ENCODE measurements at places on chromosomes 6 and 20.

DNA sequence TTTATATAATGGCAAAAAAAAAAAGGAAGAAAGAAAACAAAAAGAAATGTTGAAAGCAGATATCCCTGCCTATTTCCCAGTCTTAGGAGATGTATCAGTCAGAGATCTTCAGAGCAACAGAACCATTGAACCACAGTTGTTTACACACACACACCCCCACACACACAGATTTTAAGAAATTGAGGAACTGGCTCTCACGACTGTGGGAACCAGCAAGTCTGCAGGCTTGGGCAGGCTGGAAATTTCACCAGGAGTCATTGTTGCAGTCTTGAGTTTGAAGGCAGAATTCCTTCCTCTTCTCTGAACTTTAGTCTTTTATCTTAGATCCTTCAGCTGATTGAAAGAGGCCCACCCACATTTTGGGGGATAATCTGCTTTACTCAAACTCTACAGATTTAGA is 380.9 kb downstream of the CDKAL1 start:
- no peak for DNase-seq

DNA sequence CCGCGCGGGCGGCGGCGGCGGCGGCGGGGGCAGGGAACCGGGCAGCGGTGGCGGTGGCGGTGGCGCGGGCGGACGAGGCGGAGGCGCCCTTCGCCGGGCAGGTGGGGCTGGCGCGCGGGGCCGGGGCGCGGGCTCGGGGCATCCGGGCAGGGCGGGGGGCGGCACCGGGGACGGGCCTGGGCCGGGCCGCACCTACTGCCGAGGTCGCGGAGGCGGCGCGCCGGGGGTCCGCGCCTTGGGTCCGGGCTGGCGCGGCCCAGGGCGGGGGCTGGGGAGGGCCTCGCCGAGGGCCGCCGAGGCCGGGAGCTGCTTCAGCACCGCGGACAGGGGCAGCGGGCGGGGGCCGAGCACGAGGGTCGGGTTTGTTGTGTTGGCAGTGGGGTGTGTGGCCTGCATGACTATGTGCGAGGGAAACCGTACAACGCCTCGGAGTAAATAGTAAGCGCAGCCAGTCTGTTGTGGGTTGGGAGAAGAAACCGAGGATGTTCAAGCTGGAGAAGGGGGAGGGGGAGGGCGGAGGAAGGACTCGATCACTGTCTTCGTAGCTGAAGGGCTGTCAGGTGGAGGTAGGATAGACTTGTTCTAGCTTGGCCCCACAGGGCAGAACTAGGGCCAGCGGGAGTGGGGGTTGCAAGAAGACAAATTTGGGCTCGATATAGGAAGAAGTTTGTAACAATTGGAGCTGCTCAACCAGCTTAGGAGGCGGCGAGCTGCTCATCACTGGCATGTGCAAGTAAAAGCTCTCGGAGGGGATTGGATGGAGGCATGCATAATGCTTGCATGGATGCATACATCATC is 593 bp downstream of the MMP24 start:
- DNase-seq: peak; percentile 13

- no peak for DNase-seq
These were observed 2.4 kb downstream of the HEBP2 start for GRCh38 chr6:138406443-138406842.

- DNase-seq: no peak
These were observed 5.3 kb upstream of the UBD start for GRCh38 chr6:29564875-29565274.

DNA sequence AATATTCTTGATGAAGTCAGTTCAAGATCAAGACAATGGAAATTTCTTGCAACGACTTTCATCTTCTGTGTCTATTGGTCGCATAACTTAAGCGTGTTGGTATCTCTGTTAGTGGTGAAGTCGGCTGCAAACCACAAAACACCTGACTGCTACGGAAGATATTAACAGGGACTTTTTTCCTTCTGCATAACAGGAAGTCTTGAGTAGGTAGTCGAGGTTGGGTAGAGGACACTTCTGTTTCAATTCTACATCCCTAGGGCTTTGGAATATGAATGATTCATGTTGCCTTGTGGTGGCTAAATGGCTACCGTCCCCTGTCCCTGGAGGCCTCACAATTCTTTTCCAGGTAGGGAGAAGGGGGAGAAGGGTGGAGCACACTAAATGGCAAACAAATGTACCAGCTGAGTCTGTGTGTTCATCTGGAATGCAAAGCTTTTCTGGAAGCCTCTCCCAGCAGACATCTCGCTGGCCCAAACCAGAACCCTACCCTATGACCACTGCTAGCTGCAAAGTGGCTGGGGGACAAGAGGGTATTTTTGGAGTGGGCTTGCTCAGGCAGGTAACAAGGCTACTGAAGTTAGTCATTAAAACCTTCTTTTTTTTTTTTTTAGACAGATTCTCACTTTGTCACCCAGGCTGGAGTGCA is 34.6 kb upstream of the NKX2-2 start:
- DNase-seq: no peak

- no peak for DNase-seq
These were observed 19.9 kb upstream of the MYT1 start for GRCh38 chr20:64144144-64144912.

DNA sequence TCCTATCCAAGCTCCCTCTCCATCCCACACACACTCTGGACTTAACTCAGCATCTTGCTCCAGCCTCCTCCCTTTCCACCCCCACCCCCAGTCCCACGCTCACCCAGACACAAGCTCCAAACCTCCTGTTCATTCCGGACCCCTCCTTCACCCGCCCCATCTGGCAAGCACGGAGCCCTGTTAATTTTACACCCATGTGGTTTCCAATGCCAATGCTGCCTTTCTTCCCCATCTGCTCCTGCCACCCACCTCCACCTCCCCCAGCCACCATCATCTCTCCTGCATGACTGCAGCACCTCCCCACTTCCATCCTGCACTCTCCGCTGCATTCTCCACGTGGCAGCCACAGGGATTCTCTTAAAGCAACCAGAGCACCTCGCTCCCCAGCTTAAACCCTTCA is 9.9 kb upstream of the CDK5RAP1 start:
- DNase-seq: no peak

DNA sequence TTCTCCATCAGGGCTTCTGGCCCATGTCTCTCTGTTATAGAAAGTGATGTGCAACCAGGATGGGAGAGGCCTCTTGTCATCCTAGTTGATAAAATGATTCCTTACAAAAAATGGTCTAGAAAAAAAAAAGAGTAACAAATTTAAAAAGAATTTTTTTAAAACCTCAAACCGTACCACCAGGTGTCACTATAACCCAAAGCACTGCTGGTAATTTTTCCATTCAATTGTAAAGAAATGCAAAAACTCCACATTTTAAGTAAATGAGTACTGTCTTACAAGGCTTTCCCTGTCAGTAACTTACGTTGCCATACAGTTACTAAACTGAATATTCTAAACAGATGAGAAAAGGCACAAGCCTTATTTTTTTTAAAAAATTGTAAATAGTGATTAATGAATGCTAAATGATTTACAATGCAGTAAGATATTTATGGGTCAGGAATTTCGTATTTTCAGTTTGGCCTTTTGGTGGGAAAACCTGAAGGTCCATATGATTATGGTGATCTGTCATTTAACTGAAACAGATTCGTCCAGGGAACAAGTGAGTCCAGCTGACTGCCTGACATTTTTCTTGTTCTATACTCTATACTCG is 95.4 kb downstream of the OGFRL1 start:
- DNase-seq: peak; percentile 64

GRCh38 chr6:164690702-164691500 is 618.5 kb downstream of the C6orf118 start:
- DNase-seq: no peak

DNA sequence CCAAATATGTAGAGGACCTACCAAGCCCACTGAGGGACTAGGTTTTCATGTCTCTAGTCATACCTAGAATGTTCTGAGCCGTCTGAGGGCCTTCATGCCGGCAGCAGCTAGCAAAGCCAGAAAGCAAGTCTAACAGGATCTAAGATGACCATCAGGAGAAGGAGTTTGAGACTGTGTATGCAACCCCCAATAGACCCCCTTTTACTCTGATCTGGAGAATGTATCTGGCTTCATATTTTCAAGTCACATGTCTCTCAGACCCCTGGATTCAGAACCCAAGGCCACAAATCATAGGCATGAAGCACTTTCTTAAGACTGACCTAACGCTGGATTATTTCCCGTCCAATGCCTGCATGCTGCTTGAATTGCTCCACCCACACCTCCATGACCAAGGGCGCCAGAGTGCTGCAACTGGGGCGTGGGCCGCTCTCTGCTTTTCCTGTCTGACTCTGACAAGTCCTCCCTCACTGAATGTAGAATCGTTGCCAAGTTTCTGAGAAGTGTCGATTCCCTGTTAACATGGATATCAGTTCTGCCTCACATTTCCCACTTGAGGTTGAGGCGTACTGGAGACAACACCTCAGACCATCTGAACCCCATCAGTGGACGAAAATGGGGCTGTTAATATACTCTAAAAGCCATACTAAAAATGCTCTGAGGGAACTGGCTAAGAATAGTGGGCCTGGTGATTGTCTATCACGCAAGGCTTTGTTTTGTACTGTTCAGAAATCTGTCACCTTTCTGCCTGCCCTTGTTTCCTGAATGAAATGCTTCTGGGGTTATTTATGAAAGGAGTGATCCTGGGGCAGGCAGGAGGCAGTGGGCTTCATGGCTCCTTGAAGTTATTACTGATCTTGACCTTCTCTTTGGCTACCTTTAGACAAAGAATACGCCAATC is 23.9 kb upstream of the ASXL1 start:
- DNase-seq: no peak

GRCh38 chr6:11922901-11923300 is 89.2 kb upstream of the HIVEP1 start:
- DNase-seq: no peak

DNA sequence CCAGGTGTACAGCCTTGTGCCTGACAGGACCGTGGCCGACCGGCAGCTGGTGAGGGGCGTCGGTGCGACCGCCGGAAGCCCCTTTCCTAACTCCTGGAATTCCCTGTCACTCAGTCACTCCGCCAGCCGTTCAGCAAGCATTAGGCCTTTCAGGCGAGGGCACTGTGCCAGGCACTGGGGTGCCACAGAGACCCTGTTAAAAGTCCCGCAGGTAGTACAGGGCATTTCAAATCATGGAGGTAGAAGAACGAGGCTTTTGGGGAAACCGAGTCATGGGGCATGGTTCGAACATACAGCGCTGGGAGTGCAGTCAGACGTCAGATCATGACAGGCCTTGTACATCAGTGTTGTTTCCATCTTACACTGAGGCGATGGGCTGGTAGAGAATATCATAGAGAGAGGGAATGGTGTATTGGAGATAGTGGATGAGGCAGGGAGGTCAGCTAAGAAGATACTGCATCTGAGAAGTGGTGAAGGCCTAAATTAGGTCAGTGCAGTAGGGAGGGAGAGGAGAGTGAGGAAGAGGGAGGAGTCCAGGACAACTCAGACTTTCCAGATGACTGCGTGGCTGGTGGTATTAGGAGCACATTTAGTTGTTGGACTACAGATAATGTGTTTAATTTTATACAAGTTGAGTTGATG is 892 bp upstream of the DXO start:
- no peak for DNase-seq

DNA sequence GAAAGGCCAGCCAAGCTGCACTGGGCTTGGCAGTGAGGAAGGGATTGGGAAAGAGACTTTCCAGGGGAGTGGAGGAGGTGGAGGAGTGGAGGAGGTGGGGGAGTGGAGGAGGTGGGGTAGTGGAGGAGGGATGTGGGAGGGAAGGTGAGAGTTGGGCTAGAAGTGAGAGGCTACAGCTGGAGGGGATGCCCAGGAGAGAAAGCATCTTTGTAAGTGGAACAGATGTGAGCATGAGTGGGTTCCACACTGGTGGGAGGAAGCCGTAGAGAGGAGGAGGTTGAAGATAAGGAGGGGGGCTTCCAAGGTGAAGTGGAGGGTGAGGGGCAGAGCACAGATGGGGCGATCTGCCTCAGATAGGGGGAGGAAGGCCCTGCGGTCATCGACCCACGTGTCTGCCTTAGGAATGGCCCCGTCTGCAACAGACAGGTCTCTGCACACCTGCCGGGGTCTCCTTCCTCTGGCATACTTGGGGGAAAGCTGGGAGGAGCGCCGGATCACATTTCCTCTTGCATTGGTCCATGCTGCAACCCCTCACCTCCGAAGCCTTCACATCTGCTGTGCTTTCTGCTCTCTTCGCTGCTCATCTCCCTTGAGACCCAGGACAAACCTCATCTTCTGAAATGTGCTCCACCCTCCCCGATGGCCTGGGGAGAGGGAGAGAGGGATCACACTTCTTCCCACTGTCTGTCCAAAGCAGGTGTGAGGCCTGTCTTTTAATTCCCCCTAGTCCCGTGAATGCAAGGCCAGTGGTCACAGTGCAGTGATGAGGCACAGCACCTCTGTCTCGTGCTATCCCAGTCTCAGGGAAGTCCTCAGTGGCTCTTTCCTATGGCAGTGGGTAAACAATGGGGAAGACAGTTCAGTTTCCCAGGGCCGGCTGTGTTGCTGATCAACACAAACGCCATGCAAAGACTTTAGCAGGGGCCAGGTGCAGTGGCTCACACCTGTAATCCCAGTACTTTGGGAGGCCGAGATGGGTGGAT is 48.6 kb upstream of the SNX9 start:
- no peak for DNase-seq

- DNase-seq: no peak
These were observed 52.9 kb upstream of the KCNK16 start for GRCh38 chr6:39375405-39375804.

DNA sequence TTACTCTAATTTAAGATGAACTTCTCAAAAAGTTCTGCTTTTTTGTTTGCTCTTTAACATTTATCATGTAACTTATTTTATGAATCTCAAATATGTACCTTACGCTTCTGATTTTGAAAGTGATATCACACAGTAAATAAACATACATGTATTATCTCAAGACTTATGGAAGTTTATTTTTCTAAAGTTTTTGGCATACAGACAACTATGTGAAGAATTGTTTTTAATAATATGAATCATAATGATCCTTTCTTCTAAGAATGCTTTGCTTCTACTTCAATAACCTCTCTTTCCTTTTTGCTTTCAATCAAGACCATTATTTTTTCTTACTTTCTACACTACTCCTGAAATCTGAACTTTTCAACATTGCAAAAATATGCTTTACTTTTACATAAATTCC is 816.4 kb downstream of the EYS start:
- peak; percentile 15 for DNase-seq

GRCh38 chr20:50996901-50997865 is 25.7 kb downstream of the KCNG1 start:
- DNase-seq: no peak

DNA sequence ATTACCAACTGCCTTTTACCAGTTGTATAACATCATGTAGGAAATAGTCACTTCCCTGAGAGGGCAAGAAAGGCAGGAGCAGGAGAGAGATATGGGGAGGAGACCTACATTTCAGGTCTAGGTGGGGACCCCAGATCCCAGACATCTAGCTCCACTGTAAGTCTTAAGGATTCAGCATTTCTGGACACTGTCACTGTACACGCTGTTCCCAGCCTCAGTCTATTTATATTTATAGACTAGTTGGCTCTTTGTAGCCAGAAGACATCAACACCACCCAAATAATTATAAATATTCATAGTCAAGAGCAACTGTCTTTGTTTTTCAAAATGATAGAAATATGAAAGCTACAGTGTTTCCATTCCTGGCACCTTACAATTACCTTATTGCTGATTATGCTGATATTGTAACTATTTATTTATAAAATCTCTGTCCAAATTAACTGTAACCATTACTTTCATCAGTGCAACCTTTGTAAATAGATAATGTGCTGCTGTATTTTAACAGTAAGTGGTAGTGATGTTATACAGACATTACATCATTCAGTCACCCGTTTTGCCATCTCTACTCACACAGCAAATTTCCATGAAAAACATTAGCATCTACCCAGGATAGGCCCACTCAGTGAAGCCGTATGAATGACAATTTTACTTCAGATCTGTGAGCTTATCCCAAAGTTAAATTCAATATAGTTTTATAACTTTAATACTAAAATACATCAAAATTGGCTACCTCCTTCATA is 162.8 kb downstream of the PTPRK start:
- no peak for DNase-seq

- DNase-seq: peak; percentile 50
These were observed 116.7 kb downstream of the SIM1 start for GRCh38 chr6:100347901-100348550.
